ENCODE measurements at places on chromosomes 3 and 15.

DNA sequence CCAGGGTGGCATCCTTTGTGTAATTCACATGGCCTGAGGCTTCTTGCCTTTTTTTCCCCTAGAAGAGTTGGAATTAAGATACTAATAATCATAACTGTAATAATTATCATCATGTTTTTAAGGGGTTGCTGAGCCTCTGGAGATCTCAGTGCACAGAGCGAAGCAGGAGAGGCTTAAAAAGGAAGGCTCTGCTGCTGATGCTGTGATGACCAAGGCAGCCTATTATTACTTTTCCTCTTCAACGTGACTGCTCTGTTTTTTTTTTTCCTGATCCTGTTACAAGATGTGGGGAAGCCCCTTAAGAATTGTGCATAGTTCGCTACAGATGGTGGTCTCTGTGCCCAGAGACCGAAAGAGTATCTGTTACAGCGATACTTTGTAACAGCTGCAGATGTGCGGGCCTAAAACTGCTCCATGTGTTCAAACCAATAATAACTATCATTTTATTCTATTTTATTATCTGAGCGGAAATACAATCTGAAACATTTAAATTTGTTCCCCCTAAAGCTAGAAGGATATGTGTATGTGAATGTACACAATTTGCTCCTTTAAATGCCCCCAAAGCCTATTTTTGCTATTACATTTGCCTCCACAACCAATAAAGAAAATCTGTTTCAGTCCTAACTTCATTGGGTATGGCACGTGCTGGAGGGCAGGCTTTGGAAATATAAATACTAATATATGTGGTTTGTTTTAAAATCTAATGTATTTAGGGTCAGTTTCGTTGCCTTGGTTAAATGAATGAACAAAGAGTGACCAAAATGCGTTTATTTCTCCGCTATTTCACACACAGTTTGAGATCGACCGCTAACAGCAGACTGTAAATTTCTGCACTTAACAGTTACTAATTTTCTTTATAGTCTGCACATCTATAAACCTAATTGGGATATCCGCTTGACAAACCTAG is 4.6 kb downstream of the SHOX2 start:
- no peak for DNase-seq

DNA sequence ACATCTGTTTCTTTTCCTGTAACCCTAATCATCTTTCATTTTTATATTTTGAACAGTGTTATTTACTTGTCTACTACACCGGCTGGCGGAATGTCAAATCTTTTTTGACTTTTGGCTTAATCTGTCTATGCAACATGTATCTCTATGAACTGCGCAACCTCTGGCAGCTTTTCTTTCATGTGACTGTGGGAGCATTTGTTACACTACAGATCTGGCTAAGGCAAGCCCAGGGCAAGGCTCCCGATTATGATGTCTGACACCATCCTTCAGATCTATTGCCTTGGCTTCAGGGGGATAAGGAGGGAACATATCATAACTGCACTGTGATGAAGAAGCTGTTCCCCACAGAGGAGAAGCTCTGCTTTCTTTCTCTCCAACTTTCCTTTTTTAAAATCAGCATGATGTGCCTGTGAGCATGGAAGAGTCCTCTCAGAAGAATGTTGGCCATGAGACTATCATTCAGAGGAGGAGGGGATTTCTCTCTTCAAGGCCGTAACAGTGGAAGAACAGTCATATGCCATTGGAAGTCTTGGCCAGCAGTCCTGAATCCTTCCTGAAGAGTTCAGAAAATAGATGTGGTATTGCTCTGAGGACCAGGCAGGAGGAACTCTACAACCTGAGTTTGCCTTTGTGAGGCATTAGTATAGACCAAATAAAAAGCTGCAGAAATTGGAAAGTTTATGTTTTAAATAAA is 69.9 kb downstream of the SEC22A start:
- no peak for DNase-seq

- no peak for DNase-seq
These were observed 50.6 kb downstream of the KBTBD8 start for GRCh38 chr3:67048715-67049074.

GRCh38 chr15:83110381-83110780 is 2.9 kb downstream of the TM6SF1 start:
- DNase-seq, result no peak

GRCh38 chr15:43648649-43649429 is at the start of gene CATSPER2:
Gene CATSPER2, minus strand, starts transcription at chr15:43648844. Its CDS starts 783 bp downstream, at chr15:43648061.
- DNase-seq, result no peak

GRCh38 chr15:58324533-58324932 is 107.3 kb upstream of the LIPC start:
- DNase-seq, result no peak

DNA sequence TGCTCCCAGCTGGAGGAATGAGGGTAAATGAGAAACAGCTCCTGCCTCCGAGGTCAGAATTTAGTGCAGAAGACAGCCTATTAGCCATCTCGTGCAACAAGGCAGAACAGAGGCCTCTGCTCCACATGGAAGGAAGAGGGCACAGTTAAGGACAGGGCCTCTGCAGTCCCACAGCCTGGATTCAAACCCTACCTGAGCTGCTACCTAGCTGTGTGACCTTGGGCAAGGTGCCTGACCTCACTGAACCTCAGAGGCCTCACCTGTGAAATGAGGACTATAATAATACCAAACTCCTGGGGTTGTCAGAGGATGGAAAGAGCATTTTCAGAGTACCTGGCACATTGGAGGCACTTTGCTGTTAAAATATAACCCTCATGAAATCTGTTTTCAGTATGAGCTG is 285.7 kb upstream of the CTNNB1 start:
- no peak for DNase-seq

DNA sequence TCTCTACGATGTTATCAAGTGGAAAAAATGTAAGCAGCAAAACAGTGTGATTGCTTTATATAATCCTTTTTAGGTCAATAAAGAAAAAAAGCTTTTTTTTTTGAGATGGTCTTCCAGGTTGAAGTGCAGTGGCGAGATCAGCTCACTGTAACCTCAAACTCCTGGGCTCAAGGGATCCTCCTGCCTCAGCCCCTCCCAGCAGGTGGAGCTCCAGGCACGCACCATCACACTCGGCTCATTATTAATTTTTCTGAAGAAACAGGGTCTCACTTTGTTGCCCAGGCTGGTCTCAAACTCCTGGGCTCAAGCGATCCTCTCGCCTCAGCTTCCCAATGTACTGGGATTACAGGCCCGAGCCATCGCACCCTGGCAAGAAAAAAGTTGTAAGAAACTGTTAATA is 17.3 kb downstream of the RNF168 start:
- DNase-seq, result no peak

Measured in activated naive CD4-positive, alpha-beta T cell (primary cell).